ENCODE measurements at places on chromosomes 3 and 15.

- no peak for DNase-seq
Measured at GRCh38 chr3:81863756-81864155, 102.3 kb upstream of the GBE1 start.

DNA sequence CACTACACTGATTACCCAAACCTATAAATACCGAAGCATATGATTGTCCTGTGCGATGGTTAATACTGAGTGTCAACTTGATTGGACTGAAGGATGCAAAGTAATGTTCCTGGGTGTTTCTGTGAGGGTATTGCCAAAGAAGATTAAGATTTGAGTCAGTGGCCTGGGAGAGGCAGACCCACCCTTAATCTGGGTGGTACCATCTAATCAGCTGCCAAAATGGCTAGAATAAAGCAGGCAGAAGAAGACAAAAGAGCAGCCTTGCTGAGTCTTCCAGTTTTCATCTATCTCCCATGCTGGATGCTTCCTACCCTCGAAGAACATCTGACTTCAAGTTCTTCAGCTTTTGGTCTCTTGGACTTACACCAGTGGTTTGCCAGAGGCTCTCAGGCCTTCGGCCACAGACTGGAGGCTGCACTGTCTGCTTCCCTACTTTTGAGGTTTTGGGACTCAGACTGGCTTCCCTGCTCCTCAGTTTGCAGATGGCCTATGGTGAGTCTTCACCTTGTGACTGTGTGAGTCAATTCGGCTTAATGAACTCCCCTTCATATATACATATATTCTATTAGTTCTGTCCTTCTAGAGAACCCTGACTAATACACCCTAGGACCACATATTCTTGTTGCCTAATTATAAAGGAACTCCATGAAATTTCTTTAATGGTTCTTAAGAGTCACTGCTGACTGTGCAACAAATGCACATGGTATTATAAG is 31.7 kb downstream of the CSNK1G1 start:
- no peak for DNase-seq

GRCh38 chr3:13034861-13035260 is 38.4 kb downstream of the IQSEC1 start:
- no peak for DNase-seq

- no peak for DNase-seq
Measured at GRCh38 chr15:65343374-65343981, 34.3 kb downstream of the IGDCC3 start.
